CD4-positive, alpha-beta T cell treated with Interleukin-4 for 4 hours (primary cell): ENCODE measurements at places on chromosomes 2 and 18.

DNA sequence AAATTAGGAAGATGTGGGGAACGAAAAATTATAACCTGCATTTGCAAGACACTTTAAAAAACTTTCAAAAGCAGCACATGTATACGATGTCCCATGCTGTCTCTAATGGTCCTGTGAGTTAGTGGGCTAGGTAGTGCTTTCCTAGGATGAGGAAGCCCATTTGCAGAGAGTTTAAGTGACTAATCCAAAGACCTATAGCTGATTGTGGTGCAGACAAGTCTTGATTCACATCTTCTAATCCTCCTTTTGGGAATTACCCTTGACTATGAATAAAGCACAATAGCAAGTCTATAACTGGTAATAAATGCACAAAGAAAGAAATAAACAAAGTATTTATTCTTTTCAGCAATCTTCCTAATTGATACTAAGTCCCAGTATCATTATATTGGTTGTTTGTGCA is 234.6 kb upstream of the FANCL start:
- DNase-seq: no peak

DNA sequence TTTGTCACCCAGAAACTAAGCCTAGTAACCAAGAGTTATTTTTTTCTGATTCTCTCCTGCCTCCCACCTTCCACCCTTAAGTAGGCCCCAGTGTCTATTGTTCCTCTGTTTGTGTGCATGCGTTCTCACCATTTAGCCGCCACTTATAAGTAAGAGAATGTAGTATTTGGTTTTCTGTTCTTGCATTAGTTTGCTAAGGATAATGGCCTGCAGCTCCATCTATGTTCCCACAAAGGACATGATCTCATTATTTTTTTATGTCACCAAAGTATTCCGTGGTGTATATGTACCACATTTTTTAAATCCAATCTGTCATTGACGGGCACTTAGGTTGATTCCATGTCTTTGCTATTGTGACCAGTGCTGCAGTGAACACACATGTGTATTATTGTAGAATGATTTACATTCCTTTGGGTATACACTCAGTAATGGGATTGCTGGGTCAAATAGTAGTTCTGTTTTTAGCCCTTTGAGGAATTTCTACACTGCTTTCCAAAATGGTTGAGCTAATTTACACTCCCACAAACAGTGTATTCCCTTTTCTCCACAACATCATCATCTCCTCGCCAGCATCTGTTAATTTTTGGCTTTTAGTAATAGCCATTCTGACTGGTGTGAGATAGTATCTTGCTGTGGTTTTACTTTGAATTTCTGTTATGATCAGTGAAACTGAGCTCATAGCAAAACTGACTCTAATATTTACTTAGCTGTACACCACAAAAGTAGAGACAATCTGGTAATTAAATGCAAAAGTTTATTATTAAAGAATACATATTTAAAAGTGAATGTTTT is 660.1 kb upstream of the SLC8A1 start:
- DNase-seq: no peak

DNA sequence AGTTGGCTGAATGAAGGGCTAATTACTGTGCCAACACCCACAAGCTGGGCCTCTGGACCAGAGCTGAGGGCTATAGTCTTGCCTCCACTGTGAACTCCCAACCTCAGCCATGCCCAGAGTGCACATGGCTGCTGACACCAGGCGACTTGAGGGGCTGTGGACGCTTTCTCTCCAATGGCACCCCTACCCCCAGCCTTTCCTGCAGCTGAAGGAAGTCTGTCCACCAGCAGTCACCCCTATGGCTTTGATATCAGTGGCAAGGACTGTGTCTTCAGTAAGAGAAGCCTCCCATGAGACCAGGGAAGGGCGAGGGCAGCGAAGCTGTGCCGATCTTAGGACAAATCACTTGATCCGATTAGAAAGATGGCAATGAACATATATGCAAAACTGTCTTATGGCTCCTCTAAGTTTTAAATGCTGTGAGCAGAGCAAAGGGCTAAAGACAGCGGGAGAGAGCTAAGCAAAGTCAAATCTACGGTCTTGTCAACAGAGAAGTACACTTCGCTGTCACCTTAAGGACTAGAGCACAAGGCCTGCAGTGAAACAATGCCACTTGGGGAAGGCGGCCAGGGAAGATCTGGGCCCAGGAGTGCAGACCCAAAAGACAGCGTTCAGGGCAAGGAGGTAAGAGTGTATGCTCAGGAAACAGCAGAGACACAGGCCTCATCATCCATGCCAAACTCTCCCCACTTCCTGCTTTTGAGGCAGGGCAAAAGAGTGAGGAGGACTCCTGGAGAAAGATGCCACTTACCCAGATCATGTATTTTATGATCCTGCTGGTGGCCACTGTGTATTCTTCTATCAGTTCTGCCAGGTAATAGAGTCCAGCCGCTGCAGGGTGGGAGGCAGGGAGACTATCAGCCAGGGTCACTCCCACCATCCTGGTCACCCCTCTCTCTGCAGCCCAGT is 1.5 kb downstream of the TEX261 start:
- no peak for DNase-seq

- peak; percentile 42 for DNase-seq
Measured at GRCh38 chr18:57004366-57005121, 142.3 kb upstream of the BOD1L2 start.

DNA sequence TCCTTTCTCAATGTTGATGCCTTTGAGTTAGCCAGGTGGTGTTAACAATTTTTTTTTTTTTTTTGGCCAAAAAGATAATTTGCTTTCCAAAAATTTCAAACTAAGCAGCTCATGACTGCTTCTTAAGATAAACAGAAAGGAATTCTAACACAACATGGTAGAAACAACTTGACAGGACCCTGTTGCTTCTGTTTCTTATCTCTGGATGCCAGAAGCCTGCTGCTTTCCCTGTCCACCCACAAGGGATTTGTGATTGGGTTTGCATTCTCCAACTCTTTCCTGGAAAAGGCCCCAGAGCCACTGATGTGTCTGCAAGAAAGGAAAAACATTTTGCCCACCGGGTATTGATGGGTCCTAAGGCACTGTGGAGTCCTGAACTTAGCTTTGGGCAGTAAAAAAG is 217.2 kb upstream of the PKDCC start:
- DNase-seq: no peak

- DNase-seq: no peak
Measured at GRCh38 chr2:42944779-42945415, 152.5 kb upstream of the HAAO start.

DNA sequence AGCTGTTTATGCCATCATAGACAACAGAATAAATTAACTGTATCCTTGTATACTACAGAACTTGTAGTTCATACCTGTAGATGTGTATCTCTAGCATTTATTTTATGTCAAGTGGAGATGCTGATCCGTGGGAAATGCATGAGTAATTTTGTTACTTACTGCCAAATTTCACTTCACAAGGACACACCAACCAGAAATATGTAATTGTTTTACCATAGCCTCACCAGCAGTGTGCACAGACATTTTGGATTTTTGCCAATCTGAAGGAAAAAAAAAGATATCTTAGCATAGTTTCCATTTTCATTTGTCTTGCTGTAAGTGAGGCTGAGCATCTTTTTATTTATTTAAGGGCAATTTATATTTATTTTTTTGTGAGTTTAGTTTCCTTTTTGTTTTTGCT is 265.1 kb upstream of the OSR1 start:
- no peak for DNase-seq

GRCh38 chr18:63339920-63340484 is 20.4 kb upstream of the BCL2 start:
- DNase-seq: peak; percentile 55

DNA sequence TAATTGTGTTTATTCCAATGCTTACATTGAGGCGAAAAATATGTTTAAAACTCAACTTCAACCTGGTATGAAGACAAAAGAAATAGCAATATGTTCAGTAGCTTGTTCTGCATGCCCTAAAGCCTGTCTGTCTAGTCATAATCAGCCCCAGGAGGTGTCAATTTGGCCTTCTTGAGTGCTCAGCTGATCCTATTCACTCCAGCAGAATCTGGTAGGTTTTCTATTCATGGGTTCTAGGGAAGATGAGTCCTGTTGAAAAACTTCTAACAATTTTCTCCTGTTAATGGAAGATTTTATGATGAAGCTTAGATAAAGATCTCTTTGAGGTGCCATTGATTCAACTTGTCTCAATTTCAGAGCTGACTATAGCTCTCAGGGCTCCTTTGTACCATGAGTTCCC is 402.0 kb upstream of the UBE2E3 start:
- no peak for DNase-seq

- DNase-seq: no peak
Measured at GRCh38 chr2:71380665-71381064, 49.1 kb downstream of the ZNF638 start.

GRCh38 chr2:220660277-220661145 is 911.6 kb downstream of the EPHA4 start:
- no peak for DNase-seq
